ENCODE measurements at places on chromosomes 4 and X. TPM values are rescaled to one million over a fixed set of nuclear protein-coding genes. Genes with fewer than 3 reads are reported as not detected.

DNA sequence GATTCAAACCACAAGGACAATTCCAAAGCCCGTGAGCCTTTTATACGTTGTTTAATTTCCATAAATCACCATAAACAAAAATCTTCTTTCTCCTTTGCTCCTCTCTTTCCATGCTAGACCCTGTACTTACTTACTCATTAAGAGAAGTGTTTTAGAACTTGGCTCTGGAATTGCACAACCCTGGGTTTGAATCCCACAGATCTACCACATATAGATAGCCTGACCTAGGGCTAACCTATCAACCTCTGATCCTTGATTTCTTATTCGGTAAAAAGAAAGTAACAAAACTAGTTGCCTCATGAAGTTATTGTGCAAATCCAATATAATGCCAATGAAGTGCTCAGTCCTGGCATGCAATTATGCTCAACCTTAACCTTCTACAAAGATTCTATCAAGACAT is 68.8 kb downstream of the ZAR1 start:
- no peak for DNase-seq
- H3K36me3 ChIP-seq = peaks cover 19% of the 10 kb centered on the region
- H3K4me1 ChIP-seq = no peaks in the 10 kb centered on the region
- no peaks in the 10 kb centered on the region for H3K27me3 ChIP-seq
- no peak overlapping the region for H3K4me3 ChIP-seq

The TIGD4 gene
- total RNA-seq = 0.68 TPM

DNA sequence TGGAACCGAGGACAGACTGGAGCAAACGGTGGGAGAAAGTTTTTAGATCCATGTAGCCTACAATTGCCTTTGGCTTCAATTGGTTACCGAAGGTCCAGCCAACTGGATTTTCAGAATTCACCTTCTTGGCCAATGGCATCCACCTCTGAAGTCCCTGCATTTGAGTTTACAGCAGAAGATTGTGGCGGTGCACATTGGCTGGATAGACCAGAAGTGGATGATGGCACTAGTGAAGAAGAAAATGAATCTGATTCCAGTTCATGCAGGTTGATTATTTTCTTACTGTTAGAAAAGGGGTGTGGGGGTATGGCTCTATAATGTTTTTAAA is 702 bp downstream of the KLHL5 start:
- no peaks in the 10 kb centered on the region for H3K27me3 ChIP-seq
- DNase-seq = no peak
- no peaks in the 10 kb centered on the region for H3K4me1 ChIP-seq
- no peaks in the 10 kb centered on the region for H3K36me3 ChIP-seq

The ZNF157 gene
- 0.79 TPM for total RNA-seq

The CENPVL1 gene
- total RNA-seq = not detected
